ENCODE measurements at places on chromosomes 6 and 20.

GRCh38 chr6:144469144-144469575 is 184.0 kb downstream of the UTRN start:
- no peak for DNase-seq

DNA sequence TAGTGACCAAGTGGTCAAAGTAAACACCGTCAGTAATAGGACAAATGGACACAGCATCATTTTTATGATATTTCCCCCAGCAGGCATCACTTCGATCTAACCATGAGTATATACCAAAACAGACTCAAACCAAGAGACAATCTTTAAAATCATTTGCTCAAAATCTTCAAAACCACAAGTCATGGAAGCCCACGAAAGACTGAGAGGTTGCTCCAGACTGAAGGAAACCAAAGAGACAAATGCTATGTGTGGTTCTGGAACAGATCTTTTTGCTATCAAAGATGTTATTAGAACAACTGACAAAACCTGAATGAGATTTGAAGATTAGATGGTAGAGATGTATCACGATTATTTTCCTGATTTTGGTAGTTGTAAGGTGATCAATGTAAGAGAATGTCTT is 197.7 kb downstream of the TBXT start:
- no peak for DNase-seq

- DNase-seq, result no peak
Observed at GRCh38 chr20:20188647-20189046, 136.3 kb downstream of the CFAP61 start.

DNA sequence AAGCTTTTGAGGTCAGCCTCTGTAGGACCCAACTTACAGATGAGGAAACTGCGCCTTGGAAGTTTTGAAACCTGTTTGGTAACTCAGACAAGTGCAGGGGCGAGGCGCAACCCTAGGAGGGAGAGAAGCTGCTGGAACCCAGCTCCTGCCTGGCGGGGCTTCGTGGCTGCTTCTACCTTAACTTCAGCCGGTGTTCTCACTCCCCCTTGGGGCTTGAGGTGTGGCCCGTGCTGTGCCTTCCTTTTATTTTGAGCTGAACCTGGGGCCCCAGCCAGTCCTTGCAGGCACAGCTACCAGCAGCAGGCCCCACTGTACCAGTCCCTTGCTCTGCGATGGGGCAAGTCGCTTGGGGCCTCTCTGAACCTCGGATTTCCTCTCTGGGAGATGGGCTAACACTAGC is 12.0 kb downstream of the RBM38 start:
- DNase-seq, result no peak

DNA sequence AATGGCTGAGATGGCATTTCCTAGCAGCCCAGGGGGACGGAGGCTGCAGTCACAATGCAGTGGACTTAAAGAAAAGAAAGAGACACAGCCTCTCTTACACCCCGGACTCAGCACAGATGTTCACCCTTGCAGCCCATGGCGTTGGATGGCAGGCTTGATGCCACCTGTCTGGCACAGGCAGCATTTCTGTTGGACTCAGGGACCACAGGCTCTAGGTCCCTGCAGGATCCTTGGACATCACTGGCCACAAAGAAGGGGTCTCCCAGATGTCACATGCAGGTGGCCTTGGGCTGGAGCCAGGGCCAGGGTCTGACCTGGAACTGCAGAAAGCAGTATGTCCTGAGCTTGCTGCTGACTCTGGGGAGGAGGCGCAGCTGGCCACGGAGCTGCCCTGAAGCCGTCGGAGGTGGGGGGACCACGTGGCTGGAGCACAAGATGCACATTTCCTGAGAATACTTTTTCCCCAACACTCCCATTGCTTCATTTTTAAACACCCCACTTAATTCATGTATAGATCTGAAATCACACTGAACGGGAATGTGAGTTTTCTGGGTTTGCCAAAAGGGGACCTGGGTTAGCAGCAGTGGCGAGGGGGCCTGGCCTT is 102.3 kb upstream of the SULF2 start:
- no peak for DNase-seq

GRCh38 chr6:43714311-43715055 is 26.9 kb upstream of the MRPS18A start:
- no peak for DNase-seq

- no peak for DNase-seq
Observed at GRCh38 chr6:107202876-107203468, 87.7 kb upstream of the BEND3 start.

DNA sequence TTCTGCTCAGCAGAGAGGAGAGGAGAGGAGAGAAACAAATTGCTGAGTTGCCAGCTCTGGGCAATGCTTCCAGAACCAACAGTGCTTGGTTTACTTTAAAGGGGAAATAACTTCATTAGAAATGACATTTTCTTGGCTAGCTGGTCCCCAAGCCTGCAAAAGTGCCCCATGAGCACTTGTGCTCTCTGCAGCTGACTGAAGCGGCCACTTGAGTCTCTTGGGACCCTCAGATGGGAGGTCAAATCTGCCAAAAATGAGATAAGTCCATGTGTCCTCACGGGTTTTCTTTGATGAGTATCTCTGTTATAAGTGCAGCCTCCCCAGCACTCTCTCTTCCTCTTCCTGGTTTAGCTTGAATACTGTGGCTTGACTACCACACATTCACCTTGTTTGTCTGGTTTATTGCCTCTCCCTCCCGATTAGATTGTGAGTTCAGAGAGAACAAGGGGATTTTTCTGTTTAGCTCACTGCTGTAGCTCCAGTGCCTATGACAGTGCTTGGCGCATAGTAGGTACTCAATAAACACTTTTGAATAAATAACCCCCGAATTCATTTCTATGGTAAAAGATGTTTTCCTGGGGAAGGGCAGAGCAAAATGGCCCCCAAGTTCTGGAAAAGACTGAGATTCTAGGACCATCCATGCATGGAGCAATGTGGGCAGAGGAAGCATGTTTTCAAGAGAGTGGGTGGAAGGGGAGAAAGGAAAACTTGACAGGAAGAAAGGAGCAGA is 7.0 kb upstream of the RIN2 start:
- DNase-seq, result no peak

- DNase-seq, result no peak
Observed at GRCh38 chr20:37342231-37343177, 3.4 kb upstream of the SRC start.

DNA sequence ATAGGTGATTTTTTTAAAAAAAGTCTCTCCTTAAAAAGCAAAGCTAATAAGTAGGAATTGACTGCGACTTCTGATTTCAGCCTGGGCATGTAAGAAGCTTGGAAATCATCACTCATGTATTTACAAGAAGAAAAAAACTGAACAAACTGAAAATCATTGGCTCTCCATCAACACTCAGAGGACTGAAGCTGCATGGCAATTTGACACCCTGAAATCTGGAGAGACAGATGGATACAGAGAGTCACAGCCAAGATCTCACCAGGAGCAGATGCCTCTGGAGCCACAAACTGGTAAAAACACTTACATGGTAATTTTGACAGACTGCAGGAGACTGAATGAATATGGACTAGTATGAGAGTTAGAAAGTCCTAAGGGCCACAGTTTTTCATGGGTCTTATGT is 191.2 kb upstream of the TCF21 start:
- DNase-seq, result no peak

DNA sequence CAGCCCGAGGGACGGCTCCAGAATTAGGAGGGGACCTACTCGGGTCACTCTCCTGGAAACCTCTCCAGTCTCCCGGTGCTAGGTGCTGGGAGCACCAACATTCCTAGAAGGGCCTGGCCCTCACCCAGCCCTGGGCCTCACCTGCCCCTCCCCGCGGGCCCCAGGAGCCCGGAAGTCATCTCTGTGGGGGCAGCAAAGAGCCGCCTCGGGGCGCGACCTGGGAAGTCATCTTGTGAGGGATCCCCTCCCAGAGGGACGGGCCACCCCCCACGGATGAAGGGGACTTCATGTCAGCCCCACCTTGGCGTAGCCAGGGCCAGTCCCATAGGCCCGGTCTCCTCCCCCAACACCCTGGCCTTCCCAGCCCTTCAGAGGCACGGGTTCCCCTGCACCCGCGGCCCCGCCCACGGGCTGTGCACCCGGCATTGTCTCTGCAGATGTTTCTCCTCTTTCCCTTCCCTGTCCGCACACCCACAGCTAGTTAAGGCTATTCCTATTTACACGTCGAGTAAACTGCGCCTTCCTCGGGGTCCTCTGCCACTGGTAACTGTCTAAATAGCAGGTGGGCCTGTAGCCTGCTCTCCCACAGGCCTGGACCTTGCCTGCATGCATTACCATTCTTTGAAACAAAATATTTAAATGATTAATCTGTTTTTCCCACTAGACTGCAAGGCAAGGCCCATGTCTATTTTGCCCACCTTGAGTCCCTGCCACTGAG is 896 bp upstream of the RNASET2 start:
- no peak for DNase-seq

Measured in nucleus accumbens (tissue), 56 donors.